ENCODE measurements at places on chromosomes 16 and 17.

GRCh38 chr17:2865228-2865627, 69.0 kb downstream of the RAP1GAP2 start:
- no peak for DNase-seq

DNA sequence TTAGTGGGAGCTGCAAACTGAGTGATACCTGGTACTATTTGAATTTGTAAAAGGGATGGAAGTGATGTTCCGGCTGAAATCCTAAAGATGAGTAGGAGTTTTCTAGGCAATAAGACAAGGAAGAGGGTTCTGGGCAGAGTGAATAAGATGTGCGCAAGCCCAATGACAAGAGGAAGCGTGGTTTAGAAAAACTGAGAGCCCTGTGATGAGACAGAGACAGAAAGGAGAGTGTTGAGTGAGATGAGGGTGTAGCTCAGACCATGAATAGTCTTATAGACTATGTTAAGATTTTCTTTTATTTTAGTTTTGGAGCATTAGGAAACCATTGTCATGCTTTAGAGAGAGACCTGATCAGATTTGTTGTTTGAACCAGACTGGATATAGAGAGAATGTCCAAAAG, 50.2 kb downstream of the COX10 start:
- DNase-seq: no peak

DNA sequence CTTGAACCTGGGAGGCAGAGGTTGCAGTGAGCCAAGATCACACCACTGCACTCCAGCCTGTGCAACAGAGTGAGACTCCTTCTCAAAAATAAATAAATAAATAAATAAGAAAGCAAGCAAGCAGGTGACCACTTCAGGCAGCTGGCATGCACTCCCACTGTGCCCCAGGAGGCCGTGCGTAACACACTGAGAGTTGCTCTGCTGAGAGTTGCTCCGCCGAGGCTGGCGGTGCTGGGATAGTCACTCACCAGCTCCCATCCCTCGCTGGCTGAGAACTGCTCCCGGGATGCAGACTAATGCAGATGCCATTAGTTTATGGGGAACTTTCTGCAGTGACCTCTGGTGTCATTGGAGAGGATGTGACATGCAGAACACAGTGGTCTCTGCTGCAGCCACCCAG, 105.7 kb upstream of the PLCG2 start:
- no peak for DNase-seq

GRCh38 chr17:77214328-77214727, 73.6 kb downstream of the SEC14L1 start:
- no peak for DNase-seq

GRCh38 chr16:19678804-19679203, 39.2 kb downstream of the KNOP1 start:
- DNase-seq: no peak

GRCh38 chr17:55436224-55437158, 14.9 kb upstream of the MMD start:
- no peak for DNase-seq

DNA sequence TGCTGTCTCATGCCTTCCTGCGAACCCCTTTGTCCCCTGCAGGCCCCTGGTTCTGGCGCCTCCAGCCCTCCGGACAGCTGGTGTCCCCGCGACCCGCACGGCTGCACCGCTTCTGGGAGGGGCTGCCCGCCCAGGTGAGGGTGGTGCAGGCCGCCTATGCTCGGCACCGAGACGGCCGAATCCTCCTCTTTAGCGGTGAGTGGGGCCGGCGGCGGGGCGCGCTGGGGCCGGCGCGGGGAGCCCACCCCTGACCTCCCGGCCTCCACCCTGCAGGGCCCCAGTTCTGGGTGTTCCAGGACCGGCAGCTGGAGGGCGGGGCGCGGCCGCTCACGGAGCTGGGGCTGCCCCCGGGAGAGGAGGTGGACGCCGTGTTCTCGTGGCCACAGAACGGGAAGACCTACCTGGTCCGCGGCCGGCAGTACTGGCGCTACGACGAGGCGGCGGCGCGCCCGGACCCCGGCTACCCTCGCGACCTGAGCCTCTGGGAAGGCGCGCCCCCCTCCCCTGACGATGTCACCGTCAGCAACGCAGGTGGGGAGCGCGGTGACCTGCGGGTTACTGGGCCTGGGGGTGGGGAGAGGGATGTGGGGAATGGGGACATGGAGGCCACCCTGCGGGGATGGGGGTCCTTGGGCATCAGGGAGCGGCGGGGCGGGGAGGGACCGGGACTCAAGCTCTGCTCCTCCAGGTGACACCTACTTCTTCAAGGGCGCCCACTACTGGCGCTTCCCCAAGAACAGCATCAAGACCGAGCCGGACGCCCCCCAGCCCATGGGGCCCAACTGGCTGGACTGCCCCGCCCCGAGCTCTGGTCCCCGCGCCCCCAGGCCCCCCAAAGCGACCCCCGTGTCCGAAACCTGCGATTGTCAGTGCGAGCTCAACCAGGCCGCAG, 7.1 kb upstream of the IL32 start:
- peak; percentile 44 for DNase-seq

Measured in stimulated activated CD4-positive, alpha-beta T cell treated with anti-CD3 and anti-CD28 coated beads, Interleukin-4, amount 100 ng/mL, for 4 hours (primary cell).